ENCODE measurements at places on chromosomes 7 and 10.

GRCh38 chr10:112915590-112916572, 34.2 kb upstream of the TCF7L2 start:
- DNase-seq, result no peak

DNA sequence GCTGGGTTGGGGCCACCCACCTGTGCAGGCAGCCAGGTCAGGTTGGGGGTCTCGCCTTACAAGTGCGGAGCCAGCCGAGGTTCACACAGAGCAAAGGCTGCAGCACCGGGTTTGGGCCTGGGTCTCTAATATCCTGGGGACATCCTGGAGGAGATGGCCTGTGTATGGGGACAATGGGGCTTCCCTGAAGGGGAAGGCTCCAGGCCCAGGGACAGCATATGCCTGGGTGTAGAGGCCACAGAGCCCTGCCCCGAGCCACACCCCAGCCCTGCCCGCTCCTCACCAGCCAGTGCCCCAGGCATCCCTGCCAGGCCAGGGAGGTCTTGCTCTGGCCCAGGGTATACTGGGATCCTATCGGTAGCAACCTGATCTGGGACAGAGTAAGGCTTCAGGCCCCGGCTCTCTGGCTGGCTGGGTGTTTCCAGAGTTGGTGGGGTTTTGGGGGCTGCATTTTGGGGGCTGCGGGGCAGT, 9.1 kb downstream of the TTYH3 start:
- DNase-seq, result no peak

DNA sequence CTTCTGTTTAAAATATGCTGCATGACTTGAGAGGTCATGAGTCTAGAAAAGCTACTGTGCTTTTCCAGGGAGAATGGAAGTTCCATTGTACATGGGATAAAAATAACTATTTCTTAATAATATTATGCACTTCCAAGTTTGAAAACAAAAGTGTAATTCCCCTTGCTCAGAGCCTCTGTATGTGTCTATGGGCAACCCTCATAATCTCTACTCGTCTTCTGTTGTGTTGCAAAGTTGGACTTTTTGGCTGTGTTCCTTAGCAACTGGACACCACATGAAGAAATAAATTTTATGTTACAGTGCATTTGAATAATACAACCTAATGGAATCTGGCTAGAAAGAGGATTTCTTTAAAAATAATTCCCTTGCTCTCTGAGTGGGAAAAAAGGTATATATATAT, 242.6 kb downstream of the TWIST1 start:
- no peak for DNase-seq

DNA sequence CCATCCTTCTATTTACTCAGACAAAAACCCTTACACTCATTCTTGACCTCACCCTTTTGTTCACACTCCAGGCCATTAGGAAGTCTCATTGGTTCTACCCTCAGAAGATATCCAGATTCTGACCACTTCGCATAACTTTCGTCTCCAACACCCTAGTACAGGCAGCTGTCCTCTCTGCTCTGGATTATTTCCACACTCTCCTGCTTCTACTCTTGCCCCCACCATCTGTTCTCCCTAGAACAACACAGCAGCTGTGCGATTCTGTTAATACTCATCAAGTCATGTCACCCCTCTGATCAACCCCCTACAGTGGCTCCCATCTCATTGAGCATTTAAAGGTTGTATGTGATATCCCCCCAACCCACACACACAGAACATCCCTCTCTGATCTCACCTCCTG, 15.5 kb upstream of the TRIL start:
- DNase-seq, result no peak

DNA sequence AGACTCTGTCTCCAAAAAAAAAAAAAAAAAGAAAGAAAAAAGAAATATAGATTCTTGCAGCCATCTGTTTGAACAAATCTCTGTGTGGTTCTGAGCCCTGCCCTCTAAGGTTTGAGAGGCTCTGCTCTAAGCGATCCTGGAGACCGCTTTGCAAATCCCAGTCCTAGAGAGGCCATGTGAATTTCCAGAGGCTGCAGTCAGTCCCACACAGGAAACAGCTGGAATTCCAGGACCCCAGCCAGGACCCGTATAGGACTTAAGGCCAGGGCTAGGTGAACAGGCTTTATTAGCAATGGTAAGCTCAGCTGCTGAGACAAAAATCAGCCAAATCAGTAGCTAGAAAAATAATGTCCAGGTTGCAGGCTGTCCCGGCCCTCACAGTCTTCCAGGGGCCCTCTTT, 154.8 kb downstream of the RPS24 start:
- DNase-seq, result no peak

- DNase-seq, result no peak
Measured at GRCh38 chr7:40656349-40656748, 521.5 kb downstream of the SUGCT start.

- no peak for DNase-seq
Measured at GRCh38 chr7:17041324-17041723, 159.5 kb upstream of the AGR3 start.

- DNase-seq, result no peak
Measured at GRCh38 chr7:38190011-38190410, 12.0 kb downstream of the STARD3NL start.

GRCh38 chr7:10888861-10889260, 84.8 kb upstream of the PHF14 start:
- DNase-seq, result no peak

GRCh38 chr7:2359610-2360009, 5.0 kb downstream of the EIF3B start:
- no peak for DNase-seq
